Substantia nigra (tissue), 51 donors: ENCODE measurements at places on chromosomes 7 and 10.

GRCh38 chr10:46556515-46557318 lies at the start of gene GPRIN2:
TSS of gene GPRIN2 (minus strand) at chr10:46556658. CDS start at chr10:46550736, 5,922 bp downstream.
- DNase-seq = no peak

GRCh38 chr10:6059506-6059905 lies 2.7 kb downstream of the IL2RA start:
- no peak for DNase-seq

DNA sequence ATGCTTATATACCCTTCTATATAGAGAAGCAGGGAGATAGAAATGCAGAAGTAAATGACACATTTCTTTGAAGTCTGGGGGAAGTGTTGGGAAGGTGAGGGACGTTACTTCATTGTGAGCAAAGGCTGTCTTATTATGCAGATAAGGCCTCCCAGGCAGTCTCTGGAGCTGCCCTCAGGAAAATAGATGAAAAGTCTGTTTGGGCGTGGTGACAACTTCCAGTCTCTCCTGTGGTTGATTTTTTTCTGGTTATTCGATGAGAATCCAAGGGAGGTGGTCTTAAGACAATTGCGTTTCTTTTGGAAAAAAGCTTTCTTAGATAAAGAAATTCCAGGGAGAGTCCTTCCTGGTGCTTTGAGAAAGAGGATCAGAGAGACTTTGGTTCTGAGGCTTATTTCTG lies 84.0 kb downstream of the NEUROD6 start:
- DNase-seq = no peak

DNA sequence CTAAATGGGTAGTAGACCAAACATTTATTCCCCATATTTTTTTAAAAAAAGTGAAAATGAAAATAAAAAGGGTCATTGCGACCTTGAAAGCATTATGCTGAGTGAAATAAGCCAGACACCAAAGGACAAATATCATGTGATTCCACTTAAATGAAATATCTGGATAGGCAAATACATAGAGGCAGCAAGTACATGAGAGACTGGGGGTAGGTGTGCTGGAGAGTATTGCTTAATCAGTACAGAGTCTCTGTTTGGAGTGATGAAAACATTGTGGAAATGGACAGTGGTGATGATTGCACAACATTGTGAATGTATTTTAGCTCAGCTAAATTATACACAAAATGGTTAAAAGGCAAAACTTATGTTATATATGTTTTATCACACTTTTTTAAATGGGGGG lies 169.4 kb downstream of the AKR1D1 start:
- no peak for DNase-seq

DNA sequence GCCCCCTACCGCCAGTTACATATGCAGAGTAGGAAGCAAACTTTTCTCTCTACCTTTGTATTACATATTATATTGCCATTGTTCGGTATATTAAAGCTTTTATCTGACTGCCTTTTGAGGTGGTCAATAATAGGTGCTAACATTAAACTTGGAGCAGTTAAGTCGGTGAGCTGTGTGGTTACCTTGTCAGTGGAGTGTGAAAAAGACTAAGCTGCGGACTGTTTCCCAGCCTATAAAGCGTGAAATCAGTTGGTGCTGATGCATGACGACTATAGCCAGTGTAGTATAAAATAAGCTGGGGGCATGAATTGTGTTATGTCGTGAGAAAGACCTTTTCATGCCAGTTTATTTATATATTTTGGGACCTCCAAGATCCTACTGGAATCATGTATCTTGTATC lies 33.7 kb downstream of the R3HCC1L start:
- DNase-seq = no peak

- DNase-seq = no peak
These were observed 20.5 kb upstream of the SERPINE1 start for GRCh38 chr7:101106386-101106785.

DNA sequence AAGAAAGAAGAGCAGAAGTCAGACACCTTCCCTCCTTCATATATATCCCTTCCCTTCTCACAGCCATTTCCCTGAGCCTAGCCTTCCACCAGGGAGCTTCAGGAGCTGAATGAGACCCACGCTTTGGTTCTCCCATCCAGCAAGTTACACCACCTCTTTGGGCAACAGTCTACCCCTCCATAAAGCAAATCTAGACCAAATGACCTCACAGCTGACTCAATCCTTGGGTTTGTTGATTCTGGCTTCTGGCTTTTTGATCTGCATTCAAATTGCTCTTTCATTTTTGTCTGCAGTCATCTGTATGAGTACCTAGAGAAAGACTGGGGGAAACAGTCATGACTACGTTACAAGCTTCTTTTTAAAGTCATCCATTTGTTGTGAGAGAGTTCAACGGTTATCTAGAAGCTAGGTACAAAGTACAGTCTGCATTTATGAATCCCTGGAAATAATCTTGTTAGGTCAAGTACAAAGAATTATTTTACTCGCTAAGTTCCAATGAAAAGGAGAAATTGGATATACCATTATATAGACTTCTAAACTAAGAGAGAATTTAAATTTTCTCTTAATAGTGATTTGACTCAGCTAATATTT lies 86.3 kb downstream of the RAB11FIP2 start:
- DNase-seq = no peak

DNA sequence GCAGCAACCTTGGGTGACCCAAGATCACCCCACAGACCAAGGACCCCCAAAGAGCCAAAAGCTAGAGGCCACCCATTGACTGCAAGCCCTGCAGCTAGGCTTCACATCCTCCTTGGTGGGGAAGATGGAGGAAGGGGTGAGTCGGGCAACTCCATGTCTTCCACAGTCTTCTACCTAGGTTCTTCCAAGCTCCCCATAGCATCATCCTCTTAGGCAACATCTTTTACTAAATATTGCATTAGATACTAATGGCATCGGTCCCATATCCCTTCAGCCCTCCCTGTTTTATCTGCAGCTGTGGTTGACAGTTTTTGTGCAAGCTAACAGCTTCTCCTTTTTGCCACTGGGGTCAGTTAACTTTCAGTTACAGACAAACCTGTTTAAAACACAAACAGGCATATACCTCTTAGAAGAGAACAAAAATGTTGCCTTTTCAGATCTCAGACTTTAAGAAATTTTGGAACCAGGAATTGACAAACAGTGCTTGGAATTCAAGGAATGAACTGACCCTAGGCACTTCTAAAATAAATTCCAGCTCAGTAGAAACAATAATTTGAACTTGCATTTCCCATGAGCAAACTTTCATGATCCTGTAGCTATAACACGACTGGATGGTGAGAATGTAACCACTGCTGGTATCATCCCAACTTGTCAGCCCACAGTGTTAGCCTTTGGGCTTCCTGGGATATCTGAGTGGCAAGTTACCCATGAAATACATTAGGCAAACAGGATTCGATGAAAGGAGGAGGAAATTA lies 33.9 kb upstream of the MSMB start:
- no peak for DNase-seq

GRCh38 chr7:4151926-4152549 lies 530.1 kb upstream of the FOXK1 start:
- no peak for DNase-seq
